ENCODE measurements at places on chromosomes 2 and 18. TPM values are rescaled to one million over a fixed set of nuclear protein-coding genes. Genes with fewer than 3 reads are reported as not detected.

Gene ZNF236
- total RNA-seq = 29.0 TPM

GRCh38 chr2:63764630-63765029 lies 77.1 kb upstream of the UGP2 start:
- no peak for DNase-seq

DNA sequence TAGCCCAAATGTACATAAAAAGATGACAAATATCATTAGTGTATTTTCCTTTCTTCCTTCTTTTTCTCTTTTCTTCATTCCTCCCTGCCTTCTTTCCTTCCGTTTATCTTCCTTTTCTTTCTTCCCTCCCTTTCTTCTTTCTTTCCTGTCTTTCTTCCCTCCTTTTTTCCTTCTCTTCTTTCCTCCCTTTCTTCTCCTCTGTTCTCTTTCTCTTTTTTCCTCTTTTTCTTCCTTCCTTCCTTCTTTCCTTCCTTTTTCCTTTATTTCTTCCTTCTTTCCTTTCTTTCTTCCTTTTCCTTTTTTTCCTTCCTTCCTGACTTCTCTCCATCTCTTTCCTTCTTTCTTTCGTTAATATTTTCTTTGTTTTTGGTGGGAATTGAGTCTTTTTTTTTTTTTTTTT lies 256.9 kb upstream of the CNTNAP5 start:
- no peak for DNase-seq

DNA sequence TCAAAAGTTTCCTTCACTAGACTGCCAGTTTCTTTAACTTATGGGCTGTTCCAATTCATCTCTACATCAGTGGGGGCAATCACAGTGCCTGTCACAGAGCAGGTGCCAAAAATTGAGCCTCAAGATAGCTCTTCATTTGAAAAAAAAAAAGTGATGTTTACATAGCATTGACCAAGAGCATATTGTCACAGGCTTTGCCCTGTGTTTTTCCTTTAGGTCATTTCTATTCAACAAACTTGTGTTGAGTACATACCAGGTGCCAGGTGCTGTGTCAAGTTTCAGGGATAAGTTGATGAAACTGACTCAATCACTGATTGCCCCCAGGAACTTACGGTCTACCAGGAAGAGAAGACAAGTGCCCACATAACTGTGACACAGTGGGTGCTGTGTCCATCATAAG lies 22.2 kb upstream of the NT5C1B start:
- no peak for DNase-seq

Gene AMER3
- total RNA-seq = 10.1 TPM

Gene GPR17
- not detected for total RNA-seq

DNA sequence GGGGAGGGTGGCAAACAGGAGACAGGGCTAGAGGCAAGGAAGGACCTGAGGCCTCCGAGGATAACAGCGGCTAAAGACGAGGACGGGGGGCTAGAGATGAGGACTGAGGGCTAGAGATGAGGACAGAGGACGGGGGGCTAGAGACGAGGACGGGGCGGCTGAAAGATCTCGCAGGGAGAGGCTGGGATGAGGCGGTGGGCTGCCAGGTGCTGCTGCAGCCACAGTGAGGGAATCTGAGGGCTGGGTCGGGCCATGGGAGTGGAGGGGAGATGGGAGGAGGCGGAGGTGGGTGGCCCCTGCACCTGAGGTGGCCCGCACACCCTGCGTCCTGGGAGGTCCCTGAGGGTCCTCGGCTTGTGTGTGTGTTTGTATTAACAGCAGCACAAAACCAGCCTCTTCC lies 350.2 kb upstream of the SALL3 start:
- DNase-seq = no peak

DNA sequence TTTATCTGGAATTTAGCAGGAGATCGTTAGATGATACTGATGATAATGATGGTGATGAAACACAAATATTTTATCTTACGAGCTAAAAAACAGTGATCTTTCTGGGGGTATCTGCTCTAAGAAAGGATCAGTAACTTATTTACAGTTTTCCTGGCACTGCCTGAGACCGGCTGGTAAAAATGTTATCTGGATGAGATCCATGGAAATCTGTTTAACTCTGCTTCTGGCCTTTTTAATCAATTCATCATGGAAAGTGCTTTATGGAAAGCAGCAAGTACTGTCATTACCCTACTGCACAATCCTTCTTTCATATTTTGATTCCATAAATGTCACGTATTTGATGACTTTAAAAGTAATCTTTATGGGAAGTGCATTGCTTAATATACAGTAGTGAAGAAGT lies 612.7 kb upstream of the GCFC2 start:
- DNase-seq = no peak

Gene ACTR2
- total RNA-seq = 54.8 TPM

- DNase-seq = no peak
Measured at GRCh38 chr2:58535990-58536389, 294.9 kb upstream of the FANCL start.

Gene XPO1
- total RNA-seq = 160 TPM

GRCh38 chr2:175690113-175690837 lies 311.8 kb downstream of the LNPK start:
- DNase-seq = peak; percentile 41

GRCh38 chr2:200590090-200590489 lies 4.3 kb downstream of the AOX1 start:
- no peak for DNase-seq

Gene PROM2
- 80.1 TPM for total RNA-seq

Gene C1QL2
- 1.4 TPM for total RNA-seq

Gene FAM237A
- not detected for total RNA-seq

DNA sequence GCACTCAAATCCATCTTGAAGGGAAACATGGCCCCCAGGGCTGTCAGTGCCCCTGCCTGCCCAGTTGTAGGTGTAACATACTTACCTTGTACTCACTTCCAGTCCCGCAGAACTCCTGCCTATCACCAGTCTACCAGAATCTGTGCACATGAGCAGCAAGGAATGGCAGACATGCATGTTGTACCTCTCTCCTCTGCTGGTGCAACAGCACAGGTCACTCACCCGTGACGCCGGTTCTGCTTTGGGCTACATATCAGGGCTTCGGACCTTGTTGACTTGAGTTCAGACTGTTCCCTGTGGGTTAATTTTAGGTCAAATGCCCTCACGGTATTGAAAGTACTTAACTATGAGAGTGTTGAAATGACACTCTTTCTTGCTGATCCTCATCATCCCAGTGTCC lies 215.7 kb downstream of the TPGS2 start:
- no peak for DNase-seq

Gene AKAIN1
- not detected for total RNA-seq

- no peak for DNase-seq
Measured at GRCh38 chr2:145800151-145801091, 1280.5 kb upstream of the ZEB2 start.

- DNase-seq = no peak
Measured at GRCh38 chr2:74201596-74201995, 3.2 kb downstream of the MTHFD2 start.

DNA sequence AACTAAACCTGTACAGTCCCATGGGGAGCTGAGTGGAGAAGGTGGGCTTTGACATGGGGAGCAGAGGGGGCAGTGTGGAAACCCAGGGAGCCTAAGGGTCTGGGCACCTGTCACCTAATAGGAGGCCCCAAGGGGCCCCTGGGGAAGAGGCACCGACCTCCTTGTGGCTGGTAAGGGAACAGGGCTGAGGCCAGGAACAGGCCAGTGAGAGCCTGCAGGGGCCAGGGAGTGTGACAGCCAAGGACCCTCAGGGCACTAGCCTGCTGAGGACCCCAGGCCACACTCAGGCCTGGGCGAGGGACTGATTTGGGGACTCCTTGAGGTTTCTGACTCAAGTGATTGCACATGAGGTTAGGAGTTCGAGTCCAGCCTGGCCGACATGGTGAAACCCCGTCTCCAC lies 24.5 kb upstream of the ALPP start:
- DNase-seq = no peak

DNA sequence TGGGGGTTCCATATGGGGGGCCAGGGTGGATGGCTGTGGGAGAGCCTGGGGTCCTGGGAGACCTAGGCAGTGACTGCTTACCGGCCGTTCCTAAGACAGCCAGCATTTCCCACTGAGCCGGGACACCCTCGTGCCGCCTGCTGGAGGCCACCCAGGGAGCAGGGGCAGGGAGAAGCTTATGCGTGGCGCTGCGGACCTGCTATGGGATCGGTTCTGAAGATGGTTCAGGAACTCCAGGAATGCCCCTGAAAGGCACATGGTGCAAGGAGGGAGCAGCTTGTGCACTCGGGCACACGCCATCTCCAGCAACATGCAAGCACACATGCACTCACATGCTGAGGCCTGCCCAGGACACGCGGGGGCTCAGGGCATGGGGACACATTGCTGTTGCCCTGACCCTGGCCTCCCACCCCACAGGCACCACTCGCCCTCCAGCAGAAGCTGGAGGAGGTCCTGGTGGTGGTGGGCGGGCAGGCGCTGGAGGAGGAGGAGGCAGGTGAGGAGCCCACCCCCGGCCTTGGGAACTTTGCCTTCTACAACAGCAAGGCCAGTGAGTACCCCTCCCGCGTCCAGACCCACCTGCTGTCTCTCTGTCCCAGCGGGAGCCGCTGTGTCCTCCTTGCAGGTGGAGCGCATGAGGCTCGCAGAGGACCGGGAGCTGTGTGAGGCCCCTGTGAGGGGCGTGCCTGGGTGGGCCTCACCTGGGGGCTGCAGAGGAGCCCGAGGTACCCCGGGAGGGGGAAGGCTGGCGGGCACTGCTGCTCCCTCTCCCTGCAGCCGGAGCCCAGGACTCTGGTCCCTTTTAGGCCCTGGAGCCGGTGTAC lies 4.1 kb downstream of the KLHL30 start:
- DNase-seq = no peak
